ENCODE measurements at places on chromosomes 7 and 10.

DNA sequence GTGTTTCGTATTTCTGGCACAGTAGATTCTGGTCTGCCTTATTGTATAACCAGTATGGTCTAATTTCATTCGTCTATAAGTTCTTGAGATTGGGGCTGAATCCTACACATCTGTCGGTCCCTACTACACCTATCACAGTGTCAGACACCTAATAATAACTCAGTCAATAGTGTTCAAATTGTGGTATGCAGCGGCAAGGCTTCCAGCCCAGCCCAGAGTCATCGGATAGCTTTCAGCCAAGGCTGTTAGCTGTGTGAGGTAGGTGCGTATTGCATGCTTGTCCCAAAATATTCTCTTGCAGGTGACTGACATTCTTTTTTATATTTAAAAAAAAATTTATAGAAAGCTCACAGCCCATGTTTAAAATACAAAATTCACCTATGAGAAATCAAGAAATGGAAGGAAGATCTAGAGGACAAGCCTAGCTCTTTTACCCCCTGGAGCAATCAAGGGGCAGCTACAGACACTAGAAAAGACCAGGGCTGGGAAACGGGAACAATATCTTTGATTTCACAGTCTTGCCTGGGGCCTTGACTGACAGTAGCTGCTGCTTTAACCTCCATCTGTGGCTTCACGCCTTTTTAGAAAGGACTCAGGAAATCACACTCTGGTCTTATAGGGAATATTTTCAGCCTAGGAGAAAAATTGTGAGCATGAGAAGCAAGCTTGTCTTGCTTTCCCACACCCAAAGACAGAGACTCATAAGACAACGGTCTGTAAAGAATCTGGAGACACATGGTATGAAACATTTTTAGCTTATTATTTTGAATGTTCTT lies 9.5 kb upstream of the ASB4 start:
- no peak for DNase-seq

DNA sequence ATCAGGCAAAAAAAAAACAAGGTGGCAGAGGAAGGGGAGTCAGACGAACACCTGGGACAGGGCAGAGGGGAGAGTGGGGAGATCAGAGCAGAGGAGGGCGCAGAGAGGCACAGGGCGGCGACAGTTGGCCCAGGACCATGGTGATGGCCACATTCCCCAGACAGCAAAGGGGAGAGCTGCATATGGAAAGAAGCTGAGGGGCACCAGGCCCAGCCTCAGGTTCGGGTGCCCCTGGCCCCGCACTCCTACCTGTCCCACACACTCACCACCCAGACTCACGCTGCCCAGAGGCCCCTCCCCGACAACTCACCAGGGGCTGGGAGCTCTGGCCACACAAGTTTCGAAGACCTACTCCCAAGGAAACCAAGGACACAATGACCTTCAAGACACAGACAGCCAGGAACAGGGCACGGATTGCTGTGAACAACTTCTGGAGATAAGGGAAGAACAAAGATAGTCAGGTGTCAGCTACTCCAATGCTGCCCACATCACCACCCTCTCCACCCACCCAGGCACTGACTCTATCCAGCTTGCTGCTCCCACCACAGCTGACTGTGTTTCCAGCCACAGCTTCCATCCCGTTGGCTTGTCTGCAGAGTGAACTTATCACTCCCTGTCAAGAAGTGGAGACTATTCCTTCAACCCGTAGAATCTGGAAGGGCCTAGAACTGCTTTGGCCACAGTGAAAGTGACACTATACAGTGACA lies 8.3 kb downstream of the TMEM176B start:
- no peak for DNase-seq

DNA sequence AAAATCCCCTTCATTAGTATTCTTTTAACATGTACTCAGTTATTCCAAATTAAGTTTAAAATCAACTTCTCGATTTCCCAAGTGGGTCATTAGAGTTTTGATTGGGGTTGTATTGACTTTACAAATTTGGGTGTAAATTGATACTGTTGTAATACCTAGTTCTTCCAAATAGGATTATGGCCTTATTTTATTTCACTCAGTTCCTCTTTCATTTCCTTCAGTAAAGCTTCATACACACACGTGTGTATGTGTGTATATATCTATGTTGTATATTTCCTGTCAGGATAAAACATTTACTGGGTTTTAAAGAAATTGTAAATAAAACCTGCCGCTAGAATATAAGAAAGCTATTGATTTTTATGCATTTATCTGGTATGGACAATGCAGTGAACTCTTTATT lies 15.9 kb downstream of the YME1L1 start:
- no peak for DNase-seq

- DNase-seq, result no peak
Measured at GRCh38 chr10:129949891-129950291, 14.2 kb downstream of the EBF3 start.

DNA sequence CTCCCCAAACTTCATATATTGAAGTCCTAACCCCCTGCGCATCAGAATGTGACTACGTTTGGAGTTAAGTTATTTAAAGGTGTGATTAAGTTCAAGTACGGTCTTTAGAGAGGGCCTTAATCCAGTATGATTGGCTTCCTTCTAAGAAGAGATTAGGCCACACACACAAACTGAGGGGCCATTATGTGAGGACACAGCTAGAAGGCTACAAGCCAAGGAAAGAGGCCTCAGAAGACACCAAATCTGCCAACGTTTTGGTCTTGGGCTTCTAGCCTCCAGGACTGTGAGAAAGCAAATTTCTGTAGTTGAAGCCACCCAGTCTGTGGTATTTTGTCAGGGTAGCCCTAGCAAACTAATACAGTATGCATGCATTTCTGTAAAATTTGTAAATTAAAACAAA lies 41.7 kb downstream of the REEP3 start:
- no peak for DNase-seq

DNA sequence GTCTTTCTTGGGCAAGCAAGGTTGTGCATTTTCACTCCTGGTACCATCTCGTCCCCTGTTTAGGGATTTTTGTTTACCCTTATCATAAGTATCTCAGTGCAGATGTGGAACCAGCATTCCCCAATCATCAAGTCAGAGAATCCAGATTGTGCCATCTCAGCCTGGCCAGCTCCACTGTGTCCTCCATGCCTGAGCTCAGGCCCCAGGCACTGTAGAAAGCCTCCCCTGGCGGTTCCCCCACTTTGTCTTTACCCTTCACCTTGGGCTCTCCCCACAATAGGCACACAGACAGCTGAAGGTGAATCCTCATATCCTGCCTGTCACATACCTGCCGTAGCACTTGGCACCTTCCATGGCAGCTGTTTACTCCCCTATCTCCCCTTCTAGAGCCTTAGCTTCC lies 264.7 kb upstream of the NFE2L3 start:
- no peak for DNase-seq

DNA sequence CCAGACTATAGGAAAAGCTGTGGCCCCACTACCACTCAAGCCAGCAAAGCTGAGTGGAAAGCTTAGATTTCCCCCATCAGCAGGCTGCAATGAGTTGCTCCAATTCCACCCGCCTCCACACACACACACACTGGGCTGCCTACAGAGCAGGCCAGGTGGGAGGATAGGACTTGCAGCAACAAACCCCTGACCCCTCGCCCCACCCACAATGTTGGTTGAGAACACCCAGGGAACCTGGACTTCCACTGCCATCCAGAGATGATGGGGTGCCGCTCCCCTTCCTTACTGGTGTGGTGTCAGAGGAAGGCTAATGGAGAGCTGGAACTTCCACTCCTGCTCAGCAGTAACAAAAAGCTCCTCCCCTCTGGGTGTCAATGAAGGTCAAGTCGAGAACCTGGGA lies 16.8 kb upstream of the PLEKHA1 start:
- DNase-seq, result no peak

- DNase-seq, result no peak
Measured at GRCh38 chr10:116960066-116960776, 44.8 kb downstream of the SHTN1 start.

GRCh38 chr10:105759669-105760068 lies 1118.6 kb downstream of the SORCS3 start:
- no peak for DNase-seq

DNA sequence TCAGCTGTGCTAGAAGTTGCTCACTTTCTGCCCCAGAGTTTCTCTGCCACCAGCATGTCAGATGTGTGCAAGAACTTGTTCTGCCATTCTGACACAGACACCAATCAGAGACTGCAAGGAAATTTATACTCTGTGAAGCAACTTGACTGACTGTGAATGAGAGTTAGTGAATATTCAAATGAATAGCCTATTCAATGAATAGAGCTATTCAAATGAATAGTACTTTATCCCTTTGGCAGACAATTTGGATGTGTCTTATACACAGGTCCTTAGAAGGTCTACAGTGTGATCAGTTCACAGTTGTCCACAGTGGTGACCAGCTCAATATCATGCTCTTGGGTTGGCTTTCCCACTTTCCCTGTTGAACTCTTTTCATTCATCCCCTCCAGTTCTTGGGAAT lies 138.1 kb downstream of the MACC1 start:
- DNase-seq, result no peak

DNA sequence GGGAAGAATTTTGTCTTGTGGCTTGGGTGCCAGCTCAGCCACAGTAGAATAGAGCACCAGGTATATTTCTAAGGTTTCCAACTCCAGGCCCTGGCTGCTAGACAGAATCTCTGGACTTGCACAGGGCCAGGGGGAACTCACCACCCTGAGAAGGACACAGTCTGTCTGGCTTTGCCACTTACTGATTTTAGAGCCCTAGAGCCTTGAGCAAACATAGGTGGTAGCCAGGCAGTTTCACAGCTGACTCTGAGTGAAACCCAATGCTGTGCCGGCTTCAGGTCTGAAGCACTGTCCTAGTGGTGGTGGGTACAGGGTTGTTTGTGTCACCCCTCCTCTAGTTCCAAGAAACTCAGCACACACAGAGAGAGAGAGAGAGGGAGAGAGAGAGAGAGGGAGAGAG lies 81.6 kb downstream of the TES start:
- DNase-seq, result no peak

- no peak for DNase-seq
Measured at GRCh38 chr10:104563548-104563947, 77.5 kb upstream of the SORCS3 start.

- DNase-seq, result no peak
Measured at GRCh38 chr7:39249635-39250152, 272.0 kb downstream of the POU6F2 start.
